D721Med (cell line): ENCODE measurements at places on chromosomes 13 and 19.

GRCh38 chr19:49637821-49638738, 1.9 kb downstream of the RRAS start:
- no peak for DNase-seq

- no peak for DNase-seq
Observed at GRCh38 chr13:36084131-36084530, 47.1 kb downstream of the DCLK1 start.

DNA sequence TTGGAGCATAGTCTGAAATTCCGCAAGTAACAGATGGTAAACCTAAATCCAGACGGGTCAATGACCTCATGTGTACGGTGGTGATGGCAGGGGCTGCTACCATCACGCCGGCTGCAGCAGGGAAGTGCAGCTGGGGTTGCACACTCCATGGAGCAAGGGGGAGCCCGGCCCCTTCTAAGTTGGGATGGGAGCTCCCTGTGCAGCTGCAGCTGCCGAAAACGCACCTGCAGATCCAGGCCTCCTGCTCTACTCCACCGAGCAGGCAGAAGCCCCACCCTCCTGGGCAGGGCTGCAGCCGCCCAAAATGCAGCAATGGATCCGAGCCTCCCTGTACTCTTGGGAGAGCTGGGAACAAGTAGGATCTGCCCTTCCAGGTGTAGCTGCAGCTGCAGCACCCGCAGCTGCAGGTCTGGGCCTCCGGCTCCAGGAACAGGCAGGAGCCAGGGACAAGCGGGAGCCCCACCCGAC, 25.5 kb downstream of the KBTBD6 start:
- DNase-seq, result no peak

DNA sequence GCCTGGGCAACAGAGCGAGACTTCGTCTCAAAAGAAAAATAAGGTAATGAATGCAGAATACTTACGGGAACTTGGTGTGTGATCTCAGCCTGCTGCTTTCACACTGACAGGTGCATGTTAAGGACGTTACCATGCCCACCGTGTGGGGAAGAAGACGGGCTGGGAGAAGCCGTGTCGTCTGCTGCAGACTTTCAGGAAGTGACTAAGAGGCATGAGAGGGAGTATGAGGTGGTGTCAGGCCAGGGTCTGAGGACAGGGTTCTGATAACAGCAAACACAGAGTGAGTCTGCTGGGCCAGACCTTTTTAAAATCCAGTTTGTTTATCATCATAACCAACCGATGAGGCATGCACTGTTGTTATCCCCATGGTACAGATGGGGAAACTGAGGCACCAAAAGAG, 13.6 kb upstream of the GALP start:
- no peak for DNase-seq

DNA sequence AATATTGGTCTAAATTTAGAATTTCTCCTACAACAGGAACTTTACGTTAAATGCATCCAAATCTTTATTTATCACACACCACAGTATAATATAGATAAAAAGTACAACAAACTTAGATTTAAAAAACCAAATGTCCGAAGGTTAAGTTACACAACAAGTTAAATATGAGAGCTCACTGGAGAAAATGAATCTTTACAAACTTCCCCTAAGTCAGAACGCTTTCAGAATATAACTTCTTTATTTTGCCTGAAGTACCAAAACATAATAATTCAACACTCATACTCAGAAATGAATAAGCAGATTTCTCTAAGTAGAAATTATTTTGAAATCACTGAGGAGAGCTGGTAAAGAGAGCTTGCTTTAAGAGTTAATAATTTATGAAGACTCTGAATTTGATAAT, 33.8 kb downstream of the TSC22D1 start:
- no peak for DNase-seq

DNA sequence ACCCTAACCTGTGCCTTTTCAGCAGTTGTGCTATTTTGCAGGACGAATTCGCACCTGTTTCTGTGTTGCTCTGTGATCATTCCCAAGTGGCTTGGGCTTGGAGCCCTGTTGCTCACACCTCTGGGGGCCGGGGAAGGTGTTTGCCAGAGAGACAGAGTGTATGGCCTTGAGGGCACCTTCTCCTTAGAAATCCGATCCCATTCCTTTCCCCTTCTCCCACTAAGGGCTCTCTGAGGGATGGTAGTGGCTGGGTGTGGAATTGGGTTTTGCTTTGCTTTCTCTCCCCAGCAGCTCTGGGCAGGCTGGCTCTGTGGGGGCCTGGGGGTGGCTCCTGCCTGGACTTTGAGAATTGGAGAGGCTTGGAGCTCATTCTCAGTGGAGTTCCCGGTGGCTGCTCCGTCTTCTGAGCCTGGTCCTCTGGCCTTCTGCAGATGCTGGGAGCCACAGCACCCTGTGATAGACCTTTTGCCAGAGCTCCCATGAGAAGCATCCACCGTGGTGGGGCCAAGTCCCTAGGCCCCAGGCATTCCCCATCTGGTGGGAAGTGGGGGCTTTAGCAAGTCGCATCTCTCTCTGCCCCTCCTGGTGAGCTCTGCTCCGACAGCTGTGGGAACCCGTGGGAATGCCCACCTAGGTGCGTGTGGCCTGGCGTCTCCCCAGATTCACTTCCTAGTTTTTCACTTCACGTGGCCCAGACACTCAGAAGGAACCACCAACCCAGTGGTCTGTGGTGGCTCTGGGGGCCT, 26.1 kb downstream of the ATP11A start:
- DNase-seq, result no peak

DNA sequence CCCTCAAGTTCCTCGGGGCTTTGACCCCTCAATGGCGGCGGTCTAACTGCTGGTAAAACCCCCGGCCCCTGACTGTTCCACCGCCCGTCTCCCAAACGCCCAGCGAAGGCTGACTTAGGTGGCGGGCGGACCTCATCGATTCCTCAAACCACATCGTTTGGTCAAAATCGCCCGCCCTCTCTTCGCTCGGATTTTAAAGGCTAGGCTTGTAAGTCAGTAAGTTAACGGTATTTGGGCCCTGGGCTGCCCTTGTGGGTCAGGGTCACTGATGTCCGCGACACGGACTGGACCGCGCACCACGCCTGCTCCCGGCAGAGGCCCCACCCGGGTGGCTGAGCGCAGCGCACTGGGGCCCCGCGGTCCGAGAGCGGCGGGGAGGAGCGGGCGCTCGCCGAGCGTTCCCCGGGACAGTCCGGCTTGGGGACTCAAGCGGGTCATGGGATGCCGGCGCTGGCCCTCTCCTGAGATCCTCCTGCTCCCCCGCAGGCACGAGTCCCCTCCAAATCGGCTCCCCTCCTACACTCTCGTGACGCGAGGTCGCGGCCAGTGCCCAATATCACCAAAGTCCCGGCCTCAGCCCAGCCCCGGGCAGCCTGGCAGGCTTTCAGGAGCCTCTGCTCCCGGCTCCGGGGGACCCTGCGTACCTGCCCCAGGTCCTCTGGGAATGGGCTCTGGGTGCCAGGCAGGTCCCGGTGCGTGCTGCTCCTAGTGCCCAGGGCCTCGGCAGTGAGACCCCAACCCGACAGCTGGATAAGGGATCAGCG, 1.0 kb downstream of the FLT1 start:
- DNase-seq, result no peak
